ENCODE measurements at places on chromosomes 2 and 18.
A peak's percentile ranks its signal among the peaks of the same experiment; 100 is the strongest.

- no peak for DNase-seq
Observed at GRCh38 chr2:152022090-152022489, 76.8 kb downstream of the CACNB4 start.

- DNase-seq: no peak
Observed at GRCh38 chr18:62346333-62347088, 21.4 kb downstream of the TNFRSF11A start.

DNA sequence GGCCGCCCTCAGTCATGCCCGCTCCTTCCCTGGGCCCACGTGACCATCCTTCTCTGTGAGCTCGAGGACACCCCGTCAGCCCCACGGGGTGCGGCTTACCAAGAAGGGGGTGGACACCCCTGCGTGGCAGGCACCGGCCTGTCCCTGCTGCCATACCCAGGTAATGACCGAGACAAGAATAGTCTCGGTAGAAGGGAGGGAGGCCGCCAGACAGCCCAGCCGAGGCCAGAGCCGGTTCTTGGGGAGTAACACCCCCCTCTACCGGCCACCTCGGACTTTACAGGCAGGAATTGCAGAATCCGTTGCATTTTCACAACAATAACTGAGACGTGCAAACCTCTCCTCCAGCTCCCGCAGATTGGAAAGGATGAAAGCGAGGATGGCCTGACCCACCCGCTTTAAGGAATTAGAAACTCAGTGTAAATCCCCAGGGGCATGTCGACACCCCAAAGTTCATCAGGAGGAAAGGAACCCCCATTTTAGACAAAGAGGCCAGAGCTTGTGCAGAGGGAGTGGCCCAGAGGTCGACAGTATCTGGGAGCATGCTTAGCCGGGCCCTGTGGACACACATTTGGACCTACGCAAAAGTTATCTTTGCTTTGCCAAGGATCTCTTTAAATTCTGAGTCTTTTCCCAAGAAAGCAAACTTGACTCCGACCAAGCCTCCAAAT, 60.1 kb upstream of the GLI2 start:
- peak; percentile 39 for DNase-seq

- no peak for DNase-seq
Observed at GRCh38 chr2:120860579-120860922, 124.9 kb downstream of the GLI2 start.

DNA sequence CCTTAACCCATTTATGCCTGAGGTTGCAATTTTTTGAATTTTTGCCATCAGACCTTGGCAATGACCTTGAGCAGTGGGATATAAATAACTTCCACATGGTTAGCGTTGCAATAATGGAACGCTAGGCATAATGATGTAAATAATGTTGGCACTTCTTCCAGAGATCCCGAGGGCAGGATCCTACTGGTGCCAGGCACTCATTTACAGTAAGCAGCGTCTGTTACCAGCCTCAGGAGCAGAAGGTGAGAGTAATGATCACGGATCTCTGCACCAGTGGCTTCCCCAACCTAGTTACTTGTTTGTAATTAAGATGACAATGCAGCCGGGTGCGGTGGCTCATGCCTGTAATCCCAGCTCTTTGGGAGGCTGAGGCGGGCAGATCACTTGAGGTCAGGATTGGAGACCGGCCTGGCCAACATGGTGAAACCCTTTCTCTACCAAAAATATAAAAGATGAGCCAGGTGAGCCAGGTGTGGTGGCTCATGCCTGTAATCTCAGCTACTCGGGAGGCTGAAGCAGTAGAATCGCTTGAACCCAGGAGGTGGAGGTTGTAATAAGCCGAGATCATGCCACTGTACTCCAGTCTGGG, 41.9 kb downstream of the CPO start:
- no peak for DNase-seq

GRCh38 chr2:46012618-46013240, 284.5 kb upstream of the EPAS1 start:
- no peak for DNase-seq

- DNase-seq: no peak
Observed at GRCh38 chr2:39306626-39307025, 62.9 kb upstream of the CDKL4 start.

DNA sequence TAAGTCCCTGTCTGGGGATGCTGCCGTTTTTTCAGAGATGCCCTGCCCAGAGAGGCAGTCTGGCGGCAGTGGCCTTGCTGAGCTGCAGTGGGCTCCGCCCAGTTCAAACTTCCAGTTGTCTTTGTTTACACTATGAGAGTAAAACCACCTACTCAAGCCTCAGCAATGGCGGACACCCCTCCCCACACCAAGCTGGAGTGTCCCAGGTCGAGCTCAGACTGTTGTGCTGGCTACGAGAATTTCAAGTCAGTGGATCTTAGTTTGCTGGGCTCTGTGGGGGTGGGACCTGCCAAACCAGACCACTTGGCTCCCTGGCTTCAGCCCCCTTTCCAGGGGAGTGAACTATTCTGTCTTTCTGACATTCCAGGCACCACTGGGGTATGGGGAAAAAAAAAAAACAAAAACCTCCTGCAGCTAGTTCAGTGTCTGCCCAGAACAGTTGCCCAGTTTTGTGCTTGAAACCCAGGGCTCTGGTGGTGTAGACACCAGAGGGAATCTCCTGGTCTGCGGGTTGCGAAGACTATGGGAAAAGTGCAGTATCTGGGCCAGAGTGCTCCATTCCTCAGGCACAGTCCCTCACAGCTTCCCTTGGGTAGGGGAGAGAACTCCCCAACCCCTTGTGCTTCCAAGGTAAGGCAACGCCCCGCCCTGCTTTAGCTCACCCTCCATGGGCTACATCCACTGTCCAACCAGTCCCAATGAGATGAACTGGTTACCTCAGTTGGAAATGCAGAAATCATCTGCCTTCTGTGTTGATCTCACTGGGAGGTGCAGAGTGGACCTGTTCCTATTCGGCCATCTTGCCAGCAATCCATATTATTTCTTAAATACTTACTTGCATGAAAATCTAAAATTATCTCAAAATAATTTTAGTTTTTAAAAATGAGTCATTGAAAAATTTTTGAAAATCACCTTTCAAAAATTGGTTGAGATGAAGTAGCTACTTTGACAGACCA, 338.0 kb downstream of the OSR1 start:
- DNase-seq: no peak

DNA sequence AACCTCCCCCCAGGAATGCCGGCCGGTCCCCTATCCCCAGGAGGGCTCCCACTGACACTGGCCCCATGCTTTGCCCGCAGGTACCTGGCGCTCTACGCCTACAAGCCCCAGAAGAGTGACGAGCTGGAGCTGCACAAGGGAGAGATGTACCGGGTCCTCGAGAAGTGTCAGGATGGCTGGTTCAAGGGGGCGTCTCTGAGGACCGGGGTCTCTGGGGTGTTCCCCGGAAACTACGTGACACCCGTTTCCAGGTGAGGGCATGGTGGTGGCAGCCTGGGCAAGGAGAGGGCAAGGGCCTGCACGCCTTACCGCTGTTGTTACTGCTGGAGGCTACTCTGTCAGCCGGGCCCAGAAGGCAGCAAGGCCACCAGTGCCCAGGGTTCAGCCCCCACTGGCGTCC, 181.3 kb downstream of the SEPTIN10 start:
- no peak for DNase-seq

DNA sequence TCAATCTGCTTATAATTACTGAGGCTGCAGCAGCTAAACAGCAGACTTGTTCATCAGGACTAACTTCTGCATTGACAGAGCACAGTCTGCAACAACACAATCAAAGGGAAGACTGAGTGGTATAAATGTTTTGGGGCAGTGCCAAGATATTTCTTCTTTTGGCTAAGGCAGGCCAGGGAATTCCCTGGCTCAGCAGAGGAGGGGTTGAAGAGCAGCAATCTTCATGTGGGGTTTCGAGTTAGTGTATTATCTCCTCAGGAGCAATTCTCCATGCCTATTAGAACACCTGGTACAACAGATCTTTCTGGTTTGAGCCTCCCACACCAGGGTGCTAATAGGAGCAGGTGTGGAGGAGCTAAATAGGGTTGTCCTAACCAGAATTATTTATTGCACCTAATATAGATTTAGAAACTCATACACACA, 103.0 kb upstream of the STK17B start:
- no peak for DNase-seq

DNA sequence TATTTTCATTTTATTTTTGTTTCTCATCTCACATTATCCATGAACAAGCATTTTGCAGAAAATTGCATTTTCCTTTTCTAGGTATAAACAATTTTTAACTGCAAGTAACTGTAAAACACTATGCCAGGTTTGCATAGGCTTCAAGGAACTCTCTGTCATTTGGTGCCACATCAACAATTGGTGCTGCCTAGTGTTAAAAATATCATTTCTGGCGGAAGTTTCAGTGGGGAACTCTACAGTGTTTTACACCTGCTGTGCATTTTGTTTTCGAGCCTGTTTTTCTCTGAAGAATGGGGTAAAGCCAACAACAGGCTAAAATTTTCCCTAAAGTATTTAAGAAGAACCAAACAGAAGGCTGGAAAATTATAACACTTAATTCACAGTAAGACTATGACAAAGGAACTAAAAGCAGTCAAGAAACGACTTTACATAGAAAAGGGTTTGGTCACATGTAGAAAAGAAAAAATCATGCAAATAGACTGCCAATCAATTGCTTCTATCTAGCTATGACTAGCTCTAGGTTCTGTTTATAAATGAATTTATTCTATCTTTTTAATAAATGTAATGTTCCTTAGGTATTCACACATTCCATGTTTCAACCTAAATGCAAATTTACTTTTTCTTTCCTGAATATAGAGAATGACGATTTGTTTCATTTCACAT, 21.4 kb upstream of the FRZB start:
- DNase-seq: no peak

DNA sequence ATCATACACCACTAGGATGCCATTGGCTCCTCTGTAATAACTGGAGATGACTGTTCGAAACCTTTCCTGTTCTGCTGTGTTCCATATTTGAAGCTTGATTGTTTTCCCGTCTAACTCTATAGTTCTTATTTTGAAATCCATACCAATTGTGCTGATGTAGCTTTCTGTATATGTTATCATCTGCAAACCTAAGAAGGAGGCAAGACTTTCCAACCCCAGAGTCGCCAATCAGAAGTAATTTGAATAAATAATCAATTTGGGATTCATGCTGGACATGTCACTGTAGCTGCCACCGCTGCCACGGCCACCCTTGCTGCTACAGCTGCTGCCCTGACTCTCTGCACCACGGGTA, 20.7 kb downstream of the STAT1 start:
- no peak for DNase-seq

DNA sequence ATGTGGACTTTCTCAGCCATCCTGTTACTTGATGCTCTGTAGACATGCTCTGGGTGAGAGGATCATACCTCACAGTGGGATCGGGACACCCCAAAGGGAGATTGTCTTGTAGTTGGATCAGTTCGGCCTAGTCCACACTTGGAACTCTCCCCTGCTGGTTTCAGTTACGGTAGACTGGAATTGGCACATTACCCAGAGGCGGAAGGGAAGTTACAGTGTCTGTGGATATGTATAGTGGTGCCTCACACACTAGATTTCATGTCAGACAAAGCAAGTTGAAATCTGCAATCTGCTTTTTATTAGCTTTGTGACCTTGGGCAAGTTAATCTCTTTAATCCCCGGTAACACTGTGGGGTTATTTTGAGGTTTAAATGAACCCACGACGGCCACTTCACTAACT, 16.2 kb upstream of the CTAGE1 start:
- no peak for DNase-seq

DNA sequence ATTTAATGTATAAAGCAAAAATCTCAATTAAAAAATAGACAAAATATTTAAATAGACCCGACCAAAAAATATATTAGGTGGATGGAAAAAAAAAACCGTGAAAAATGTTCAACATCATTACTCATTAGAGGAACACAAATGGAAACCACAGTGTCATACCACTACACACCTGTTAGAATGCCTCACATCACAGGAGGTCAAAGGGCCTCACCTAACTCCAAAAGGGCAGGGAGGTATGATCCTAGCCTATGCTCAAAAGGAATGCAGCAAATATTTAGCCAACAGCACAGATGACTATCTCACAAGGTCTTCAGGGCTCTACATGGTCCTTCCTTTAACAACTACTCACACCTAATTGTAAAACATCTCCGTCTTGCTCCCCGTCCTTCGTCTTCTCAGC, 185.5 kb upstream of the SETBP1 start:
- no peak for DNase-seq

GRCh38 chr18:1455605-1456004, 550.9 kb downstream of the ADCYAP1 start:
- DNase-seq: no peak

DNA sequence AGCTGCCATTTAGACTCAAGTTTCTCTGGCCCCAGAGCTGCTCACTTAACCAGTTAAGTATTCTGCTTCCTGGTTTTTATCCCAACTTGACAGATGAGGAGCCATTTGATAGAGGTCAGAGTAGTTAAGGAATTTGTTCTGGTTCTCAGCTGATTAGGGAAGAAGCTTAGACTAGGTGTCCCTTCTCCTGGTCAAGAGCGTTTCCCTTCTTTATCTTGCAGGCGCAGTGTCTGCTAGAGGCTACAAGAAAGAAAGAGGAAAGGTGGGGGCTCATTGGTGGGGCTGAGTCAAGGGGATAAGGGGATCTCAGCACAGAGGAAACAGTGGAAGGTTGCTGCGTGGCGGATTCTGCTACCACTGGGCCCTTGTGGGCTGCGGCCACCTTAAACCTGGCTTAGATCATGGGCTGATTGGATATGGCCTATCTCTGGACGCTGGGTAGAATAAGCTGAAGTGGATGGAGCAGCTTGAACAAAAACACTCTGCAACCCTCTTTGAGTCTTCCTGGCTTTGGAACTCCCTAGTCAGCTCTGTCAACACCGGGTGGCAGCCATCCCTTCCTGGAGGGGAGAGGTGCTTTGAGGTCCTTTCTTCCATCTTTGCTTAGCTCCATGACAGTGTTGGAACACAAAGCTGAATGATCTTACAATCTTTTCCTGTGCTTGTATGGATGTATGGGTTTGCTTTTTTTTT, 70.8 kb downstream of the QPCT start:
- DNase-seq: no peak

GRCh38 chr2:22377268-22377667, 1007.7 kb upstream of the KLHL29 start:
- DNase-seq: no peak

DNA sequence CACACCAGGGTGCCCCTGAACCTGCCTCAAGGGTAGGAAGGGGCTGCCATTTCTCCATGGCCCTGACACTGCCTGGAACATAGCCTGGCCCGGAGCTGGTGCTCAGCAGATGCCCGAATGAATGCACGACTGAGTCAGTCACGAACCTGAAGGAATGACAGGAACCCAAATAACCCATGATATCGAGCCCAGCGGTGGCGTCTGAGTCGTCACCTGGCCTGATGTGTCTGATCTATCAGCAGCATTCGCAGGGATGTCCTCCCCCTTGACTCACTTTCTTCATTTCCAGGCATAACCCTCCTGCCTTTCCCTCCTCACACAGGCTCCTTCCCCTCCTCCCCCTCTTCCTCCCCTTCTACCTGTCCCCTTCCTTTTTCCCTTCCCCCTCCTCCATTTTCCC, 52.1 kb upstream of the SMAD7 start:
- no peak for DNase-seq
